ENCODE measurements at places on chromosomes 2 and 18. TPM values are rescaled to one million over a fixed set of nuclear protein-coding genes. Genes with fewer than 3 reads are reported as not detected.

Gene TBR1
- total RNA-seq, result not detected

Gene MYOM1
- 0.06 TPM for total RNA-seq

Gene TEX44
- not detected for total RNA-seq

Gene RESP18
- total RNA-seq, result not detected

Gene RPIA
- 10.9 TPM for total RNA-seq

Gene LCT
- not detected for total RNA-seq

Gene ASB18
- not detected for total RNA-seq

Gene AMER3
- not detected for total RNA-seq

- H3K4me1 ChIP-seq, result peaks cover 82% of the 10 kb centered on the region
- peak overlapping the region; percentile 51 for H3K27ac ChIP-seq
- DNase-seq, result no peak
- H3K36me3 ChIP-seq, result peaks cover 24% of the 10 kb centered on the region
- no peaks in the 10 kb centered on the region for H3K27me3 ChIP-seq
Observed at GRCh38 chr2:168212167-168212566, 35.2 kb downstream of the STK39 start.

DNA sequence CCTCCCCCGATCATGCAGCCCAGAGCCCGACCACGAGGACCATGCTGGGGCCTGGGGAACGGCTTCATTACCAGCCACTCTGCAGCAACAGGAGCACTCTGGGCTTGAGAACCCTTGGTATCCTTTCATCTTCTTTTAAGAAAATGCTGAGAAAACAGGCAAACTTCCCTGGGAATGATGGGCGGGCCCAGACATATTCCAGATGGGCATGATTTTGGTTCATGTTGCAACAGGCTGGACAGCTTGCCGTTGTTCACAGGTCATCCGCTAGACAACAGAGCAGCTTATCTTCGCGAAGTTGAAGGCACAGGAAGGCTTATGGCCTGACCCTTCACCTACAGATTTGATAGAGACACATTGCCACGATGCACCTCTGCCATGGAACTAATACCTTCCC lies 121.0 kb downstream of the KLHL29 start:
- H3K4me1 ChIP-seq, result no peaks in the 10 kb centered on the region
- no peak for DNase-seq
- H3K27me3 ChIP-seq, result peaks cover 3% of the 10 kb centered on the region

DNA sequence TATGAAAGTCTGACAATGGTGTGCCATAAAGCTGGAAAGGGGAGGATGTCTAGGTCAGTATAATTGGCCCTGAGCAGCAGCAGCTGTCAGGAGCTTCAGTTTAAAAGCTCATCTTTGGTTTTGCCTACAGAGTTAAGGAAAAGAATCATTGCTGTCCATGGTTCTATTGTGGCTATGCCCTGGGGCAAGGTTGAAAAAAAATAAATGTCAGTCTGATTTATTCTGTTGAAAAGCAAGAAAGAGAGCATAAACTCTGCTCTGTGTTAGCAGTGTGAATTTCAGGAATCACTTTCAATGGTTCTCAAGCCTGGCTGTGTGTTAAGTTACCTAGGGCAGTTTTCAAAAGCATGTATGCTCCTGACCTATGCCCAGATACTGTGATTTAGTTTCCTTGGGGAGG lies 446.7 kb downstream of the SETBP1 start:
- H3K27me3 ChIP-seq, result no peaks in the 10 kb centered on the region
- peak; percentile 6 for DNase-seq
- no peak overlapping the region for H3K27ac ChIP-seq
- H3K36me3 ChIP-seq, result no peaks in the 10 kb centered on the region
- no peak overlapping the region for H3K4me3 ChIP-seq
- H3K4me1 ChIP-seq, result peaks cover 2% of the 10 kb centered on the region

DNA sequence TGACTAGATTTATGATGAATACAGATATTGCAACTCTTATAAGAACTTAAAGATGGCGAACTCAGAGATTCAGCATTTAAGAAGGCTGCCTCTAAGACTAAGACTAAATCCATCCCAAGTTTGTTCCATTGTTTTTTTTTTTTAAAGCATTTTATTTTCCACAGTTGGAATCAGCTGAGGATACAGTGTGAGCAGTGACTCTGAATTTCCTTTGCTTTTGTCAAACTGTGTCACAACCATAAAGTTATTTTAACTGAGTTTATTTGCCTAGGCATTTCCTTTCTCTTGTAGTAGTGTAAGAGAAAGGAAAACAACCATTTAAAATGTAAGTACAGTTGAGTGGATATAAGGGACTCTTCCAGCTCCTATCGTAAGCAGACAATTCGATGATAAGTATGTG lies 63.9 kb downstream of the ZEB2 start:
- 0 out of 2 replicates have a peak, but pooled peaks cover 2% of the 10 kb centered on the region for H3K27me3 ChIP-seq
- DNase-seq, result no peak
- H3K27ac ChIP-seq, result peak overlapping the region; percentile 92
- peak overlapping the region; percentile 81 for H3K4me3 ChIP-seq
- H3K36me3 ChIP-seq, result peaks cover 11% of the 10 kb centered on the region
- peaks cover 91% of the 10 kb centered on the region for H3K4me1 ChIP-seq

DNA sequence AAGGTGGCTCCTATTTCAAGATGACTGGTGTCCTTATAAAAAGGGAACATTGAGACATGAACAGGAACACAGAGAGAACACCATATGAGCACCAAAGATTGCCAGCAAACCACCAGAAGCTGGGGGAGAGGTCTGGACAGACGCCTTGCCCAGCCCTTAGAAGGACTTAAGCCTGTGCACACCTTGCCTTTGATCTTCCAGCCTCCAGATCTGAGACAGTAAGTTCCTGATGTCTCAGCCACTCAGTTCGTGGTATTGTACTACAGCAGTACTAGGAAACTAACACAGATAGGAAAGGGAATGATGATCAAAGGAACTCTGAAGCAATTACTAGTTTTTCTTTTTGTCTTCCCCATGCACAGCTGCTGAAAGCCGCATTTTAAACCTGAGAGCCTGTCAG lies 137.3 kb upstream of the FHL2 start:
- no peaks in the 10 kb centered on the region for H3K36me3 ChIP-seq
- peaks cover 13% of the 10 kb centered on the region for H3K4me1 ChIP-seq
- H3K27me3 ChIP-seq, result peaks cover 37% of the 10 kb centered on the region
- no peak overlapping the region for H3K27ac ChIP-seq

- DNase-seq, result no peak
- H3K27me3 ChIP-seq, result no peaks in the 10 kb centered on the region
- no peaks in the 10 kb centered on the region for H3K4me1 ChIP-seq
- H3K27ac ChIP-seq, result no peak overlapping the region
Observed at GRCh38 chr18:24306201-24306600, 91.4 kb downstream of the OSBPL1A start.

- no peak overlapping the region for H3K4me3 ChIP-seq
- H3K27me3 ChIP-seq, result no peaks in the 10 kb centered on the region
- no peak overlapping the region for H3K27ac ChIP-seq
- H3K36me3 ChIP-seq, result no peaks in the 10 kb centered on the region
- DNase-seq, result no peak
Observed at GRCh38 chr2:59959944-59960343, 593.5 kb downstream of the BCL11A start.

- peaks cover 2% of the 10 kb centered on the region for H3K27me3 ChIP-seq
- H3K4me1 ChIP-seq, result peaks cover 56% of the 10 kb centered on the region
- peak overlapping the region; percentile 96 for H3K27ac ChIP-seq
- peak overlapping the region; percentile 49 for H3K4me3 ChIP-seq
- DNase-seq, result peak; percentile 27
Observed at GRCh38 chr2:235639885-235640284, 146.0 kb downstream of the AGAP1 start.

GRCh38 chr2:8441371-8441770 lies 240.5 kb upstream of the ID2 start:
- DNase-seq, result no peak
- H3K4me1 ChIP-seq, result no peaks in the 10 kb centered on the region
- no peaks in the 10 kb centered on the region for H3K36me3 ChIP-seq
- no peak overlapping the region for H3K27ac ChIP-seq
- no peak overlapping the region for H3K4me3 ChIP-seq

- H3K36me3 ChIP-seq, result no peaks in the 10 kb centered on the region
- peak overlapping the region; percentile 84 for H3K4me3 ChIP-seq
- peaks cover 1% of the 10 kb centered on the region for H3K27me3 ChIP-seq
- peaks cover 22% of the 10 kb centered on the region for H3K4me1 ChIP-seq
Observed at GRCh38 chr18:22711192-22711685, 221.9 kb upstream of the RBBP8 start.

DNA sequence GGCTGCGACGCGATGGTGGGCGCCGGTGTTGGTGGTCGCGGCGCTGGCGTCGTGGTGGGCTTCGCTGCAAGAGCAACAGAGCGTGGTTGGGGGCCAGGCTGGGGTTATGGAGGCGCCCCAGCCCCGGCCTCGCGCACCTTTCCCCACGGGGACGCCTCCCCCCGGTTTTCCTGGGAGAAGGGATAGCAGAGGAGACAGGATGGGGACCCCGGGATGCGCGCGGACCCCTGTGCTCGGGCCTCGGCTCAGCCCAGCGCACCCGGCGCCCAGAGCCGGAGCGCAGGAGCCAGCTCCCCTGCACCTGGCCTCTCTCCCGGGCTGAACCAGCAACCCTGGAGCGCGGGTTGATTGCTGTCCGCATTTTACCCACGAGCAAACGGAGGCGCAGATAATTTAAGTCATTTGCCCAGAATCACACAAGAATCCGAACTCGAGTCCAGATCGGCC lies 1.0 kb downstream of the CD8A start:
- H3K4me3 ChIP-seq, result no peak overlapping the region
- peaks cover 8% of the 10 kb centered on the region for H3K4me1 ChIP-seq
- no peak overlapping the region for H3K27ac ChIP-seq
- no peak for DNase-seq
- no peaks in the 10 kb centered on the region for H3K36me3 ChIP-seq

DNA sequence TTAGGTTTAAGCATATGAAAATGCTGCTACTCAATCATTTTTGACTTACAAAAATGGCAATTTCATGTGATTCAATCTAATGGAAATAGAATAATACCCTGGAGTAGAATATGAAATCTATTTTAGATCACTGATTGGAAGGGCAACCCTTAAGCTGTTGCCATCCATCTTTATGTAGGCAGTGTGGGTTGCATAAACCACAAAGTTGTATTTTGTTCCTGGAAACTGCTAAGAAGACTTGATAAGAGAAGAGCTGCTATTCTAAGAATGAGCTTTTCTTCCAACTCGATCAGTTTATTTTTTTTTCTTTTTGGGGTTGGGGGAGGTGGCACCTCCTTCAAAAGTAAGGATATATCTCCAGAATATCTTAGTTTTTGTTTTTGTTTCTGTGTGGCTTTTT lies 60.2 kb downstream of the CAVIN2 start:
- peaks cover 15% of the 10 kb centered on the region for H3K27me3 ChIP-seq
- no peak overlapping the region for H3K4me3 ChIP-seq
- no peak overlapping the region for H3K27ac ChIP-seq
- H3K36me3 ChIP-seq, result no peaks in the 10 kb centered on the region
- no peaks in the 10 kb centered on the region for H3K4me1 ChIP-seq

GRCh38 chr2:232892843-232893242 lies 22.8 kb downstream of the SNORC start:
- H3K4me1 ChIP-seq, result peaks cover 18% of the 10 kb centered on the region
- peaks cover 9% of the 10 kb centered on the region for H3K27me3 ChIP-seq
- no peaks in the 10 kb centered on the region for H3K36me3 ChIP-seq
- no peak overlapping the region for H3K4me3 ChIP-seq

GRCh38 chr2:172743898-172744297 lies 8.3 kb downstream of the RAPGEF4 start:
- peaks cover 21% of the 10 kb centered on the region for H3K27me3 ChIP-seq
- H3K27ac ChIP-seq, result no peak overlapping the region
- peaks cover 22% of the 10 kb centered on the region for H3K36me3 ChIP-seq
- H3K4me1 ChIP-seq, result peaks cover 10% of the 10 kb centered on the region
- H3K4me3 ChIP-seq, result no peak overlapping the region

DNA sequence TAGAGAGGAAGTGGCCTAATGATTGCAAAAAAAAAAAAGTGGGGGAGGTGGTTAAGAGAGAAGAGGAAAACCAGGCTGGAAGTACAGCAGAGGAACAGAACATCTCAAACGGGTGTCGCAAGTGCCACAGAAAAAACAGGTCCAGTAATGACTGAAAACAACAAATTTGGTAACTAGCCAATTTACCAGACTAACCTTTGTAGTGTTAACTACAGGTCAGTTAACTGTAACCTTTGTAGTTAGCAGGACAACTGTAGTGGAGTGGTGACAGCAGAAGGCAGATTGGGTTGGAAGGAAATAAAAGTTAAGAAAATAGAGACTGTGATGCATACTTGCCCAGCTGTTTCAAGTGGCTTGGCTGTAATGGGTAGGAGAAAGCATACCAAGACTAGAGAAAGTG lies 91.4 kb upstream of the CHST9 start:
- no peaks in the 10 kb centered on the region for H3K27me3 ChIP-seq
- H3K27ac ChIP-seq, result no peak overlapping the region

DNA sequence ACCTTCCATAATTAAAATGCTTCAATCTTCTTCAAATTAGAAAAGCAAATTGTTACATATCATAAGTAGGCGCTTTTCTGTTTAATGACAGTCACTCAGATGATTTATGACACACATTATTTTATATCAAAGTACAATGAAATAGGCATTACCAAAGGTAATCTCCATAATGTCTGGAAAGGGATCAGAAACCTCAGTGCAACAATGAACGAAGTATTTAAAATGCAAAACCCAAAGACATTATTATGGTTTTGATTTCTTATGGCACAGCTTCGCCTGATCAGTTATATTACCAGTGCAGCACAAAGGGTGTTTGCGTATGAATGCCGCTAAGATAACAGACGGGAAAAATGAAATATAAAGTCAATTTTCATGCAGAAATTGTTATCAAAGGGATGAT lies 162.2 kb upstream of the MEIS1 start:
- H3K27me3 ChIP-seq, result peaks cover 1% of the 10 kb centered on the region
- H3K36me3 ChIP-seq, result no peaks in the 10 kb centered on the region
- no peak for DNase-seq
- H3K27ac ChIP-seq, result no peak overlapping the region
- H3K4me3 ChIP-seq, result no peak overlapping the region
- no peaks in the 10 kb centered on the region for H3K4me1 ChIP-seq

DNA sequence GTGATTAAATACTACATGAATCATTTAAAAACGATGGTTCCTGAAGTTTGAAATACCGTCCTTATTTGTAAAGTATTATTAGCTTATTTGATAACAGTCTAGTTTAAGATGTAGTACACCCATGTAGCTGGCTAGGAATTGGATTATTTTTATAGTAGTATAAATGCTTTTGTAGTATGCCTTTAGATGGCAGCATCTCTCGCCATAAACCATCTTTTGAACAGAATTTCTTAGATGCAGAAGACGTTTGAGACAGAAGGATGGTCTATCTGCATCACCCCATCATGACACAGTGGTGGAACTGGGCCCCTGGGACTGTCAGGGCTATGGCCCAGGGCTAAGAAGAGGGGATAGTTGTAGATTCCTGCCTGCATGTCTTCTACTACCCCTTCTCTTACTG lies 152.7 kb downstream of the WDSUB1 start:
- peak overlapping the region; percentile 41 for H3K4me3 ChIP-seq
- peaks cover 4% of the 10 kb centered on the region for H3K27me3 ChIP-seq
- no peaks in the 10 kb centered on the region for H3K36me3 ChIP-seq
- DNase-seq, result peak; percentile 27
- H3K4me1 ChIP-seq, result peaks cover 95% of the 10 kb centered on the region
